Activated CD4-positive, alpha-beta T cell treated with anti-CD3 and anti-CD28 coated beads, Interleukin-2, amount 50 U/mL, for 16 hours (primary cell): ENCODE measurements at places on chromosomes 13 and 19.

DNA sequence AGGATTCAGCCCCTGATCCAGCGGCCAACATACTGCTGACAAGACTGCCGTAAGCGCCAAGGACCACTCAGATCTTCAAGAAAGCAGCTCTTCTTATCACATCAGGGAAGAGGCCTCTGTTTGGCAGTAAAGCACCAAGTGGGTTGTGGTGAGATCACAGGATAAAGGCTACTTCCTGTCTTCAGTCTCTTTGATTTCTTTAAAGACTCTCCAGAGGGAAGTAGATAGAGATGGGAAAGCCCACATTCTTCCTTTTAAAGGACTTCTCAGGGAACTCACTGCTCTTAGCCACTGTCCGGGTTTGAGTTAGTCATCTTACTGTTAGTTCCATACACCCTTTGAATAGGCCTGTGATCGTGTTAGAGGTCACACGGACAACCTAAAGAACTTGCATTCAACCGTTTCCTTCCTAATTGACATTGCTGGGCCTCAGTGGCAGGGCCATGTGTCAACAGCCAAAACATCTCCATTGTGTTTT is 47.2 kb upstream of the POMP start:
- DNase-seq, result peak; percentile 42

DNA sequence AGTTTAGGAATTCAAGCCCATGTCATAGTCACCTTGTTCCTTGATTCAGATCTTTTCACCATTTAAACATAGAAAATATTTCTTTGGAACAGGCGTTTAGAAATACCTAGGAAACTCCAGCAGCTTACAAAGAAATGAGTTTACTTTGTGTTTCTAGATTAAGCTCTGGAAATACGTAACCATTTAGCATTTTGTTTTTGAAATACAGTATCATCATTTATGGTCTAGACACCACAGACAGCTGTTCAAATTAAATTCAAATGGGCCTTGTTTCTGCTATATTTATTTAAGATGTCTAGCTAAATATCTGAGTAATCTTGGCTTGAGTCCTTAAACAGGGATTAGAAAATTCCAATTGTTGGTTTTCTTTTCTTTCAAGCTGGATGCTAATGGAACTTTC is 228.5 kb downstream of the NDFIP2 start:
- DNase-seq, result no peak

- DNase-seq, result no peak
Measured at GRCh38 chr19:15180451-15181390, 20.1 kb downstream of the NOTCH3 start.

DNA sequence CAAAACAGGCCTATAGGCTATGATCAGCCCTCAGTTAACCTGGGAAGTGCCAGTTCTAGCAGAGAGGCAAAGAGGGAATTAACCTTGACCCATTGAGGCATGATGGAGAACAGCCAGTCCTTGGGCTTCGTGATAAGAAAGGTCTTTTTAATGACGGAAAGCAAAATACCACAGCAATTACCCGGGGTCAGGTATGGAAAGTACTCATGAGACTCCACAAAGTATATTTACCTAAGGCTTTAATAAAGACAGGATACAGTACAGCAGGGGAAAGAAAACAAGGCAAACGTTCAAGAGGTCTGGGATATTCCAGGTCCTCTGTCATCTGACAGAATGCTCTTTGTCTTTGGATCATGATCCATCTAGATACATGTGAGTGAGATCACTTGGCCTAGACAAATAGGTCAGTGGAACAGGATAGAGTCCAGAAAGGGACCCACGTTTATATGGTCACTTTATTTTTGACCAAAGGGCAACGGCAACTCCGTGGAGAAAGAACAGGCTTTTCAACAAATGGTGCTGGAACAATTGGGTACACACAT is 52.2 kb downstream of the WDFY2 start:
- DNase-seq, result no peak

GRCh38 chr13:113126265-113127150 is 3.9 kb downstream of the F10 start:
- DNase-seq, result no peak

GRCh38 chr13:97337985-97338499 is 95.9 kb upstream of the RAP2A start:
- DNase-seq, result no peak

GRCh38 chr13:111027458-111028439 is 87.4 kb upstream of the ARHGEF7 start:
- DNase-seq, result no peak

DNA sequence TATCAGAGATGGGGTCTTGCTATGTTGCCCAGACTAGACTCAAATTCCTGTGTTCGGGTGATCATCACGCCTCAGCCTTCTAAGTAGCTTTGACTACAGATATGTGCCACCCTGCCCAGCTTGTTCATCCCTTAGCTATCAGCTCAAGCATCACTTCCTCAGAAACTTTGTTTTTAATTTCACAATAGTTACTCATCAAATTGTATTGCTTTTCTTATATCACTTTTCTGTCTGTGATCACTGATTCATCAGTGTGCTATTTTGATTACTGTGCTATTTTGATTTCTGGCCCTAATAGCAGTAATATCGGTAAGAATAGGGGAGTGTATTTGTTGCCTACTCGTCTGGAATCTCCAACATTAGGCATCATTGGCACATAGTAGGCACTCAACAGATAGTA is 878.6 kb upstream of the PCDH20 start:
- no peak for DNase-seq

DNA sequence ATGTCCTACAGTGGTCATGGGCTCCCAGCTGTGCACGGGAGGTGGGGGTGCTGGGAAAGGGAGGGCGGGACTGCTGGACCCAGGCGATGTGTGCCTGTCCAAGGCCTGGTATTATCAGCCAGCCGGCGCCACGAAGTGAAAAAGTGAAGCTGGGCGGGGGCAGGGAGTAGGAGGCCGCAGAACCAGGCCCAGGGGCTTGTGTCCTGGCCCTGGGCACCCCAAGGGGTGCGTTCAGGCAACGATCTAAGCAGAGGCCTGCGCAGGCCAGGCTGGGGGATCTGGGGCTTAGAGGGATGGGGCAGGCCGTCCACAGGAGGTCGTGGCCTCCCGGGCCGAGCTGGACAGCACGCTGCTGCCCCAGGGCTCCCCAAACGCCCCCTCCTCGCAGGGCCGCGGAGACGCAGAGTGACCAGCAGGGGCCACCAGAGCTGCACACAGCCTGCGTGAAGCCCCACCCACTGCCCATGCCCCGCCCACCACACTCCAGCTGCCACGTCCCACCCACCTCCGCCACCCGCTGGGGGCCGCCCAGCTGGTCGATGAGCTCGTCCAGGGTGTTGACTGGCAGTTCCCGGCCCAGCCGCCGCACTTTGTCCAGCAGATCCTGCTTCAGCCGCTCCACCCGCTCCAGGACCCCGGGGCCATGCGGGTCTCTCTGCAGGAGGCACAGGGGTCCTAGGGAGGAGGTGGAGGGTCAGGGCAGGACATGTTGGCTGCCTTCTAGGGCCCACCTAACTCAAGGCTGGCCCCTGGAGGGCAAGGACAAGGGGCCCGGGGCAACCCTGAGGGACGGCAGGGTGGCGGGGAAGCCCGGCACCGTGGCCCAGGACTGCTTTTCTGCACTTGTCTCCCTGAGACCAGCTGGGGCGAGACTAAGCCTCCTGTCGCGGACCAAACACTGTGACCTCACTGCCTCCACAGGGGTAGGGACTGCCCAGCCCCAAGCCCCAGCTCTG is 9.5 kb downstream of the GPX4 start:
- DNase-seq, result peak; percentile 85

GRCh38 chr19:2216361-2217225 is 19.5 kb downstream of the PLEKHJ1 start:
- DNase-seq, result no peak

DNA sequence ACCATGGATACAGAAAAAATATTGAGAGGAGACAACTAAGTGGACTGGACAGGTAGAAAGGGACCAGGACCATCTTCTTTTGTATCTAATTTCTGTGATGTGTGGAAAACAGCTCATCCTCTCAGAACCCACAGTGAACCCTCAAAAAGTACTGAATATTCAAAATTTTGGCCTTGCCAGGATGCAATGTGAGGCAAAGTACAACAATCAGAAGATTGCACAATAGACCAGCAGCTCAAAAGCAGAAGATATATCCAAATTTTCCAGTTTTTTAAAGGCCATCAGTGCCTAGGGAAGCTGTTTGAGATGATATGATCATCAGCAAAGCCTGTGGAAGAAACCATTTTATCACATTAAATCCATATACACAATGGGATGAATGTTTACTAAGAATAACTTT is 973.3 kb upstream of the MIR17HG start:
- no peak for DNase-seq

GRCh38 chr19:17282488-17283125 is 906 bp downstream of the ANKLE1 start:
- peak; percentile 84 for DNase-seq

DNA sequence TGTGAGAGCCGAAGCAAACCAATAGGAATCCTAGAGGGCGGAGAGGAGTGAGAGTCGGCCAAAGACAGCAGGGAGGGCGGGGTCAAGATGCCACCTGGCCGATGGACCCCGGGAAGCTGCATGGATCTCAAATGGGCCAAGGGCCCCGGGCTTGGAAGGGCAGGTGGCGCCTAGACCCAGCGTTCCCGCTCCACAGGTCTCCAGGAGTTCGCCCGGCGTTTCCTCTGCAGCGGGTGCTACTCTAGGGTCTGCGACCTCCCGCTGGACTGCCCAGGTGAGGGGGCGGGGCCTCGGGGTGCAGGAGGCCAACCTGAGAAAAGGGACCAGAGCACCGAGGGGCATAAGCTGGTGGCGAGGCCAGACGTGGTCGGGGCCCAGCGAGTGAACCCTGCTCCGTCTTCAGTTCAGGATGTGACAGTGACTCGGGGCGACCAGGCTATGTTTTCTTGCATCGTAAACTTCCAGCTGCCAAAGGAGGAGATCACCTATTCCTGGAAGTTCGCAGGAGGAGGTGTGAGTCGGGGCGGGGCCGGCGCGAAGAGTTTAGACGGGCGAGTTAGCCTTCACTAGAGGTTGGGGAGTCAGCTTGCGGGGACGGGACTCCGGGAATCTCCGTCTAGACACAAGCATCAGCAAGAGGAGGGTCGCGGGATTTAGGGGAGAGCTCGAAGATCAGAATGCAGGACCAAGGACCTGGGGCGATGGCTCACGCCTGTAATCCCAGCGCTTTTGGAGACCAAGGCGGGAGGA is 9.9 kb downstream of the SPACA6 start:
- no peak for DNase-seq

DNA sequence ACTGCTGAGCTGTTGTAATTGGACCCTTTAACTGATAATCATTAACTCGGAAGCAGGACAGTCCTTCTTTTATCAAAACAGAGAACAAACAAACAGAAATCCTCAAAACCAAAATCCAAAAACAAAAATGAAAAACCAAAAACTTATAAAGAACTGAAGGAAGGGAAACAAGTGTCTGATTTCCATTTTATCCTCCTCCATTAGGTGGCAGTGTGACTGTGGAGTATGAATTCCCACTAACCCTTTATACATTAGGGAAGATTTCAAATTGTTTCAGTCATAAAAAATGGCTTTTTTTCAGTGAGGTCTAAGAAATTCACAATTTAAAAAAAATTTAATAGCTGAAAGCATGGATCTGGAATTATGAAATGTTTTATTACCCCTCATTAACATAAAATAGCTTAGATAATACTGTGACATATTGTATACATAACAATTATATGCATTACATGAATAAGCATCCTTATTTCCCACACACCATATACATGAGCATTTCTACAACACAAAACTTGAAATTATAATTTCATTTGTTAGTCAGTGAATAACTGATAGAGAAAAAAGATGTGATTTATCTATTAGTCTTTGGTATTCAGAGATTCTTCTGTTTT is 1074.3 kb upstream of the PCDH9 start:
- DNase-seq, result no peak

- DNase-seq, result no peak
Measured at GRCh38 chr19:50402544-50403301, 16.0 kb upstream of the SPIB start.

DNA sequence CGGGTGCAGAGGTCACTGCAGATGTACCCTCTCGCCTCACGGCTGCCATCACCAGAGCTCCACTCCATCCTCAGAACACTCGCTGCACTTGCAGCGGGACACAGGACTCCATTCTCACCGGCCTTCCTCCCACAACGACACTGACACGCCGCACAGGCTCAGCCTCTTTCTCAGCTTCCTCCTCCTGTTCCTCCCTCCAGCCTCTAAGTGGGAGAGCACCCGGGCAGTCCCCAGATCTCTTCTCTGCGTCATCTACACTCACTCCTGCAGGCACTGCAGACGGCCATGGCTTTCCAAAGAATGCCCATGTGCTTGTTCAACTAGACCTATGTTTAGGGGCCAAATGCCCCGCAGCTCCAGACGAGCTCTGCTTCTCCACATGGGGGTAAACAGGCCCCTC is 14.3 kb upstream of the FKRP start:
- DNase-seq, result no peak

DNA sequence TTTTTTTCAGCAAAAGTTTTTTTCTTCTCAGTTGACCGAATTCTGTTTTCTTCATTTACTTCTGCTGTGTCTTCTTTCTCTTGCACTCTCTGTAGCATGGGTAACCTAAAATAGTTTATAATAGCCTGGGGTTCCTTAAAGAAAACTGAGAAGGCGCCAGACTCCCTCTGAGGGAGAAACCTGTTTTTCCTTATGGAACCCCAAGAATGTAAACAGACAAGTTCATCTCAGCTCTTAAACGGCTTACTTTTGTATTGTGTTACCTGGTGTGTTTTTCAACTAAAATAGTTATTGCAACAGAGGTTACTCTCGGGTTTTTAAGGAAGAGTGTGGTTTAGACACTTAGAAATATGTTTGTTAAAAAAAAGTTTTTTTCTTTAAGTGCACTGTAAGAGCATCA is 23.8 kb upstream of the TM9SF2 start:
- no peak for DNase-seq

- DNase-seq, result no peak
Measured at GRCh38 chr13:30026093-30026492, 175.7 kb upstream of the UBL3 start.

DNA sequence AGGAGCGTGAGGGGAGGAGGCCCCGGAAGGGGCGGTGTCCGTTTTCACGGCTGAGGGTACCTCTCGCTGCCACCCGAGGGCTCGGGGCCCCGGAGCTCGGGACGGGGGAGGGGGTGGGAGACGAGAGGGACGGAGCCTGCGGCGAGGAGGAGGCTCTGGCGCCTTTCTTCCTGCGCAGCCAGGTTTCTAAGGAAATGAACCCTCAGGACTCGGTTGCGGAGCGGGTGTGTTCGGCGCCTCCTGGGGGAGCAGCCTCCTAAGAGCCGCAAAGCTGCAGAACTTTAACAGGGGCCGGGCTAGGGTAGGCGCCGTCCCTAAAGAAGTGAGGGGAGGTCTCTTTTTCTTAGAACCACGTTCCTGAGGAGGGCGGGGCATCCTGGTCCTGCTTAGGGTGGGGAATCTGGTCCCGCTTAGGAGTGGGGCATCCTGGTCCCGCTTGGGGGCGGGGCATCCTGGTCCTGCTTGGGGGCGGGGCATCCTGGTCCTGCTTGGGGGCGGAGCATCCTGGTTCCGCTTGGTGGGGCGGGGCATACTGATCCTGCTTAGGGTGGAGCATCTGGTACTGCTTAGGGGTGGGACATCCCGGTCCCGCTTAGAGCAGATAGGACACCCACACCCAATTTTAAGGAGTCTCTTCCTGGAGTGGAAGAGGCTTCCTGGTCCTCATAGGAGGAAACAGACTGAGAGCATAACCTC is 6.2 kb downstream of the SYT5 start:
- DNase-seq, result no peak

- DNase-seq, result no peak
Measured at GRCh38 chr13:23618341-23618740, 48.1 kb downstream of the TNFRSF19 start.

- no peak for DNase-seq
Measured at GRCh38 chr19:33622809-33623511, 1.2 kb downstream of the CHST8 start.

GRCh38 chr13:66222926-66223325 is 1007.2 kb downstream of the PCDH9 start:
- peak; percentile 21 for DNase-seq

GRCh38 chr19:46502891-46503290 is 7.2 kb upstream of the PNMA8B start:
- no peak for DNase-seq
